ENCODE measurements at places on chromosomes 2 and 18. TPM values are rescaled to one million over a fixed set of nuclear protein-coding genes. Genes with fewer than 3 reads are reported as not detected.

The ASNSD1 gene
- total RNA-seq: 133 TPM

The TBC1D8 gene
- total RNA-seq: 6.1 TPM

The MEP1B gene
- total RNA-seq: 0.41 TPM

DNA sequence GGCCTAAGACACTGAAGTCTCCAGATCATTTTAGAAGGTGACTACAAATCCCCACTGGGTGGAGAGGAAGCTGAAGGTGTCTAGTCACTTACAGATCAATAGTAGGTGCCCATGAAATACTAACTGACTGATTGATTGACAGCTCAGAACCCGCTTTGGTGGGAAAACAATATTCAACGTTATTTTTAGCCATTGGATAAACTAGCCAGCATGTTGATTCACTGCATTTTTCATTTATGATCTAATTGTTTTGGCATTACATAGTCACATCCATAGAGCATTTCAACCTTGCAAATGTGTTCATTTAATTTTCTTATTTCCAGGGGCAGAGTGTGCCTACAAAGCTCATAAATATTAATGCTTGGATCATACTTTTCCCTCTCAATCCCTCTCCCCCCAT, 162.3 kb downstream of the MREG start:
- DNase-seq: no peak

DNA sequence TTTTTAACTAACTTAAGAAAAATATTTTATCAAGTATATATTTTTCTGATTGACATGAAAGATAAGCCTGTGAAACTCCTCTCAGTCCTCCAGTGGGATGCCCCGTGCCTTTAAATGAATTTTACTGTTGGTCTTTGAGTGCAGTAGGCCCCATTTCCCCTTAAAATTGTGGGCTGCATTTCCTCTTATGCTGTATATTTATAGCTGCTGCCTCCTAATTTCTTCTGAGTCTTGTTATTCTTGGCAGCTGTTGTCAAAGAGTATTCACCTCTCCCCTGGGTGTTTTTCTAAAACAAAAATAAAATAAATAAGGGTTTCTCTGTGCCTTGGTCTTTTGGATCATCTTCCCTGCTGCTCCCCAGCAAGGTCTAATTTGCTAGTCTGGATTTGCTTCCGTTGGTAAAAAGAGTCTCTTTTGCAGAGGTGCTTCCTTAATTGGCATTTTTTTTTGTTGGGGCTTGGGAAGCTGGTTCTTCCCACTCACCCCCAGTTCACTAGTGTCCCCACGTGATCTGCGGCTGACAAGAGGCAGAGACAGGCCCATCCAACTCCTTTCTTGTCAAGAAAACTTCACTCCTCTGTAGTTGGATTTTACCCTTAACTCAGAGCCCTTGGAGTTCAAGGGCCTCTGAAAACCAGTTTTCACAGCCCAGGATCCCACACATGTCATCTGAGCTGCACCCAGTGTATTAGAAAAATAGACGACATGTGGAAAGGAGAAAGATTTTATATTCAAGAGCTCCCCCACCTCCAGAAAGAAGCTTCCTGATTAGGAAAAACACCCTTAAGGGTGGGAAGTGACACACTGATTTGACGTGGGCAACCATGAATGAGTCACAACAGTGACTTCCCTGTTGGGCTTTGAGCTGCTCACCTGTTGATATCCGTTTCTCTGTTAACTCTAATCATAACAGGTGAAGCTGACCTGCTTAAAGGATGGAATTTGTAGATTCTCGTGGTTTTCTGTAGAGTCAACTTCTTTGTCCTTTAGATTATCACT, 431.5 kb downstream of the DCDC2C start:
- no peak for DNase-seq

- DNase-seq: no peak
These were observed 8.3 kb downstream of the RNF149 start for GRCh38 chr2:101300164-101300563.

- no peak for DNase-seq
These were observed 186.8 kb upstream of the LRATD1 start for GRCh38 chr2:14445670-14446069.

DNA sequence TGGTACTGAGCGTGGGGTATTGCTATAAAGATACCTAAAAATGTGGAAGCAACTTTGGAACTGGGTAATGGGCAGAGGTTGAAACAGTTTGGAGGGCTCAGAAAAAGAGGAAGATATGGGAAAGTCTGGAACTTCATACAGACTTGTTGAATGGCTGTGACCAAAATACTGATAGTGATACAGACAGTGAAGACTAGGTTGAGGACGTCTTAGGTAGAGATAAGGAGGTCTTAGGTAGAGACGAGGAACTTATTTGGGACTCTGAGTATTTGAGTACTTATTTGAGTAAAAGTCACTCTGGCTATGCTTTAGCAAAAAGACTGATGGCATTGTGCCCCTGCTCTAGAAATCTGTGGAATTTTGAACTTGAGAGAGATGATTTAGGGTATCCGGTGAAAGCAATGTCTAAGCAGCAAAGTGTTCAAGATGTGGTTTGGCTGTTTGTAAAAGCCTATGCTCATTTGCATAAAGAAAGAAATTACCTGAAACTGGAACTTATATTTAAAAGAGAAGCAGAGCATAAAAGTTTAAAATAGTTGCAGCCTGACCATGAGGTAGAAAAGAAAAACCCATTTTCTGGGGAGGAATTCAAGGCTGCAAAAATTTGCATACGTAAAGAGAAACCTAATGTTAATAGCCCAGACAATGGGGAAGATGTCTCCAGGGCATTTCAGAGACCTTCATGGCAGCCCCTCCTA, 219.6 kb downstream of the PDE1A start:
- no peak for DNase-seq

DNA sequence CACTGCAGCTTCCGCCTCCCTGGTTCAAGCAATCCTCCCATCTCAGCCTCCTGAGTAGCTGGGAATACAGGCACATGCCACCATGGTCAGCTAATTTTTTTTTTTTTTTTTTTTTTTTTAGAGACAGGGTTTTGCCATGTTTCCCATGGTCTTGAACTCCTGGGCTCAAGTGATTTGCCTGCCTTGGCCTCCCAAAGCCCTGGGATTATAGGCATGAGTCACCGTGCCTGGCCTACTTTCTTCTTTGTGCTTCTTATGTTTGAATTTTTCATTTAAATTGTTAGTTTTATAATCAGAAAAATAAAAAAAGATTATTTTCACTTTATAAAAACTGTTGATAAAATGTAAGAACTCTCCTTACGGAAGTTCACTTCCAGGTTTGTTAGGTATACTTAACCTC, 101.5 kb upstream of the LPIN2 start:
- DNase-seq: no peak

DNA sequence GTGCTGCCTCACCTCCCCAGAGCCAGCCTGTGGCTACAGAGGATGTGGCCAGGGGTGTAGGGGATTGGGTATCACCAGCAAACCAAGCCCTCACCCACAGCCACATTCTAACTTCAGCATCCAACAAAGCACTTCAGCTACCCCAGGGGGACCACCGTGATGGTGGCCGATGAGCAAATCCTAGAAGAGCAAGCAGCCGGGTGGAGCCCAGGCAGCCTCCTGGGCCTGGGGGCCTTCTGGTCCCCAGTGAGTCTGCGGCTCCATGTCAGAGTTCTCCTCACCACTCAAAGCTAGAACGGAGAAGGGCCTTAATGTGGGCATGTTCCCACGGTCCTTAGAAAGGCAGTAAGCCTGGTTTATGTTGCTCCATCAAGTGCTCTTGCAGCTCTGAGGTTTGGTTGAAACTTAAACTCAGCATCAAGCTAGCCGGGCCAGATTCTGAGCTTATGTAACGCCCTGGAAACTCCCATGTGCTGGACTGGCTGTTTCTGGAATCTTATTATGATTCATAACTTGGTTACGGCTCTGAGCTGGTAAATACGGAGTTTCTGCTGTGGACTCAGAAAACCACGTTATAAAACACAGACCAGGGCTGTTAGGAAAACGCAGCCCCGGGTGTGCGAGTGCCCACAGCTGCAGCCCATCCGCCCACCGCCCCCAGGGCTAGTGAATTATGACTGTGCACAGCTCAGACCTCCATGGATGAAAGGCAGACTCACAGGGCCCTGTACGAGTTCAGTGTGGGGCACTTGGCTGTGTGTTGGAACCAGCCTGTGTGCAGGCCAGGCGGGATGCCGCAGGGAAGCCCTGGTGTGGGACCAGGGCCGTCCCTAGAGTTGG, 99.8 kb downstream of the SEPTIN10 start:
- DNase-seq: no peak

- no peak for DNase-seq
These were observed 594.1 kb downstream of the SATB2 start for GRCh38 chr2:198863655-198864054.
